Heart right ventricle (tissue), 16 donors: ENCODE measurements at places on chromosomes 5 and 9. TPM values are rescaled to one million over a fixed set of nuclear protein-coding genes. Genes with fewer than 3 reads are reported as not detected.

LRRC70 gene
- total RNA-seq: 0.42 TPM

FIBCD1 gene
- 0.16 TPM for total RNA-seq

ORM2 gene
- not detected for total RNA-seq

DNA sequence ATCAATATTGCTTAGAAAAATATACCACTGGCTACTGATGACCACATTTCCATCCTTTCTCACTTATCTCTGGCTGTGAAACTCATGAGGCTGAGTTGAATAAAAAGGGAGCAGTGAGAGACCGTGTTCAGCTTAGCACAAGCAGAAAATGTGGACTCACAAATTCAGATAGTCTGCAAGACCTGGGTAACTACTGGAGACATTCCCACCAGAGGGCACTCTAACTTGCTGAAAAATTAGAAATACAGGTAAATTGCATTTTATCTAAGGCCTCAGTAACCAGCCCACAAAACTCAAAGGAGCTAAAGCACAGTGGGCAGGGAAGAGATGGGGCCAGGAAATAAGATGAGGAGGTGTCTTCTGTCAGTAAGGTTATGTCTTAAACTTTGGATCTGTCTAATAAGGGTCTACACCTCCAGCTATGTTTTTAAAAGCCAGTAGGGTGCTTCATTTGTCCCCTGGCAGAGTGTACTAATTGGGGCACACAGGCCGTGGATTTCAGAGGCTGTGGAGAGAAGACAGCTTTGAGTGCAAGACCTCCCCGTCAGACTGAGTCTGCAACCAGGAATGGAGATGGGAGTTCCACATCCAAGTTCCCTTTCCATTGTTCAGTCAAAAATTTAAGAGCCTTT, 8.7 kb upstream of the NDUFB6 start:
- H3K4me1 ChIP-seq: no peaks in the 10 kb centered on the region
- peak; percentile 21 for DNase-seq
- H3K4me3 ChIP-seq: no peak overlapping the region
- no peaks in the 10 kb centered on the region for H3K36me3 ChIP-seq
- no peak overlapping the region for H3K27ac ChIP-seq

- no peaks in the 10 kb centered on the region for H3K36me3 ChIP-seq
- peak; percentile 41 for DNase-seq
- H3K27ac ChIP-seq: peak overlapping the region; percentile 33
- H3K27me3 ChIP-seq: peaks cover 84% of the 10 kb centered on the region
- H3K4me1 ChIP-seq: peaks cover 50% of the 10 kb centered on the region
These were observed 760 bp downstream of the NPR3 start for GRCh38 chr5:32711681-32712480.

DNA sequence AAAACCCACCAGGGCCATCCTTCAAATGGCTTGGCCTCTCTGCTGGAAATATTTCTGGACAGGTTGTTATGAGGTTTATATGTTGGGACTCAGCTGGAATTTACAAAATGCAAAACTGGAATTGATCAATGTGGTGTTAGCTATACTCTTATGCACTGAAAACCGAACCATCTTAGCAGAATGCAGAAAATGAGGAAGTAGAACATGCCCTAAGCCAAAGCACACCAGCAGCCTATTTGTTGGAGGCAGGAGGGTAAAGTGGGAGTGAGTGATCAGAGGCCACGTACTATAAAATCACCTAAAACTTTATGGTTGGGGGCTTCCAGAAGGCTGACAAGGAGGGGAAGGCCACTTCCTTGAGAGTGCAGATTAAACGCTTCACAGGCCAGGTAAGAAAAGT, 63.6 kb upstream of the C5orf63 start:
- H3K4me3 ChIP-seq: no peak overlapping the region
- no peaks in the 10 kb centered on the region for H3K36me3 ChIP-seq
- H3K4me1 ChIP-seq: no peaks in the 10 kb centered on the region
- no peak overlapping the region for H3K27ac ChIP-seq

DNA sequence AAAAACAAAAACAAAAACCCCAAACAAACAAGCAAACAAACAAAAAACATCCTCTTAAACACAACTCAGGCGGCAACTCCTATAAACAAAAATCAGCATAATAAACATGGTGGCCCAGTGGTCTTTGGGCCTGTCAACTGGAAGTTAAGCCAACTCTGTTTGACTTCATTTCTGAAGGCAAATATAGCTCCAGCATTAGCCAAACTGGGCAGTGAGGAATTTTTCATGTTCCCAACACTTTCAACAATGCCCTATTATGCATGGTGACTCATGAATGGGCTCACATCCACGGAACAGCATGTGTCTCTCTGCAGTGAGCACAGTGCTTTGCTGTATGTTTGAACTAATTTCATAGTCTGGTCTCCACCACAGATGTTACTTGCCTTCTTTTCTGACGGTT, 143.9 kb upstream of the STC2 start:
- peak; percentile 61 for DNase-seq
- peak overlapping the region; percentile 67 for H3K27ac ChIP-seq
- no peaks in the 10 kb centered on the region for H3K36me3 ChIP-seq
- peaks cover 11% of the 10 kb centered on the region for H3K4me1 ChIP-seq
